Activated CD4-positive, alpha-beta T cell treated with anti-CD3 and anti-CD28 coated beads, Interleukin-2, amount 10 ng/mL, durations not matched to agents 7 days and 5 days (primary cell): ENCODE measurements at places on chromosomes 4 and X. TPM values are rescaled to one million over a fixed set of nuclear protein-coding genes. Genes with fewer than 3 reads are reported as not detected.
A peak's percentile ranks its signal among the peaks of the same experiment; 100 is the strongest.

The UGT2B7 gene
- not detected for total RNA-seq

The MED12 gene
- 64.7 TPM for total RNA-seq

The FOXR2 gene
- total RNA-seq, result not detected

DNA sequence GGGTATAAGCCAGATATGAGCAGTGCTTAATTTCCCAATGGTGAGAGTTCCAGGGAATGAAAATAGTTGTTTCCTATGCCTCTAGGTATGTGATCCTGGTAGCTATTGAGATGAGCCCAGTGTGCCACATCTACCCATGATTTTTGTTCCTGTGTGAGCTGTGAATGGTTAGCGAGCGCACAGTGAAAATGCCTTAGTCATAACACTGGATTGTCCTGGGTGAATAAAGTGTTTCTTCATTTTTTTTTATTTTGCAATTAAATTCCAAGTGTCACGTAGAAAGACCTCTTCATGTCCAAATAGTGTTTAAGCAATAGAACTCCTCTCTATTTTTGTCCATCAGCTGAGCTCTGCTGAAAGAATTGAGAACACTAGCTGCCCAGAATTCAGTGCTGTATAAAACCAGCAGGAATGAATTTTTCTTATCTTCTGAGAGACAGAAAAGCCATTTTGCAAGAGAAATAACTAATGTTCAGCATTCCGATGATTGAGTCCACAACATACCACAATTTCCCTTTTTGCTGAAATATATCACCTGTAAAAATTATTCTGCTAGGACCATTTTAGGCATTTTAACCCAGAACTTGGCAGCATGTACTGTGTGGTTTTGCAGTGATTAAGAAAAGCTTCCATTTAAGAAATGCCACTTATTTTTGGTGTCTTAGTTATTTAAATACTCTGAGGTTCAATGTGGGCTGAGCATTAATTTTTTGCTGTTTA, 5.6 kb downstream of the MAOA start:
- peaks cover 6% of the 10 kb centered on the region for H3K27me3 ChIP-seq
- no peak overlapping the region for H3K4me3 ChIP-seq
- H3K36me3 ChIP-seq, result no peaks in the 10 kb centered on the region
- DNase-seq, result no peak
- no peaks in the 10 kb centered on the region for H3K4me1 ChIP-seq

- H3K27ac ChIP-seq, result no peak overlapping the region
- H3K27me3 ChIP-seq, result no peaks in the 10 kb centered on the region
- H3K4me3 ChIP-seq, result no peak overlapping the region
- H3K4me1 ChIP-seq, result no peaks in the 10 kb centered on the region
- DNase-seq, result no peak
Measured at GRCh38 chrX:12554206-12554605, 237.0 kb upstream of the PRPS2 start.

DNA sequence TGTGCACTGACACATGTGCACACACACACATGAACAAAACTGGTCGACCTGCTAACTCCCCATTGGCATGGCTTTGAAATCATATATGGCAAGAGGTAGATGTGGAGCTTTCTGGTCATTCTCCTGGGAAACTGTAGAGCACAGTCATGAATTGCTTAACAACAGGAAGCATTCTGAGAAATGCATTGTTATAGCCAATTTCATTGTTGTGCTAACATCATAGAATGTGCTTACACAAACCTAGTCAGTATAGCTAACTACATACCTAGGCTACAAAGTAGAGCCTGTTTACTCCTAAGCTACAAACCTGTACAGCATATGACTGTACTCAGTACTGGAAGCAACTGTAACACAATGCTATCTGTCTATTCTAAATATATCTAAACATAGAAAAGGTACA, 134.2 kb upstream of the SH3RF1 start:
- DNase-seq, result no peak
- H3K36me3 ChIP-seq, result peaks cover 13% of the 10 kb centered on the region
- H3K27ac ChIP-seq, result no peak overlapping the region
- no peak overlapping the region for H3K4me3 ChIP-seq
- peaks cover 16% of the 10 kb centered on the region for H3K4me1 ChIP-seq

- no peak for DNase-seq
- H3K4me3 ChIP-seq, result no peak overlapping the region
- no peaks in the 10 kb centered on the region for H3K4me1 ChIP-seq
- no peaks in the 10 kb centered on the region for H3K27me3 ChIP-seq
- no peak overlapping the region for H3K27ac ChIP-seq
- H3K36me3 ChIP-seq, result no peaks in the 10 kb centered on the region
Measured at GRCh38 chrX:133783274-133783673, 202.1 kb downstream of the GPC3 start.

The PSAPL1 gene
- not detected for total RNA-seq

- H3K36me3 ChIP-seq, result peaks cover 8% of the 10 kb centered on the region
- peak overlapping the region; percentile 82 for H3K4me3 ChIP-seq
- H3K4me1 ChIP-seq, result peaks cover 18% of the 10 kb centered on the region
- peaks cover 1% of the 10 kb centered on the region for H3K27me3 ChIP-seq
- H3K27ac ChIP-seq, result peak overlapping the region; percentile 90
Measured at GRCh38 chrX:41923978-41924683, 777 bp upstream of the CASK start.

The HDAC6 gene
- 94.3 TPM for total RNA-seq

DNA sequence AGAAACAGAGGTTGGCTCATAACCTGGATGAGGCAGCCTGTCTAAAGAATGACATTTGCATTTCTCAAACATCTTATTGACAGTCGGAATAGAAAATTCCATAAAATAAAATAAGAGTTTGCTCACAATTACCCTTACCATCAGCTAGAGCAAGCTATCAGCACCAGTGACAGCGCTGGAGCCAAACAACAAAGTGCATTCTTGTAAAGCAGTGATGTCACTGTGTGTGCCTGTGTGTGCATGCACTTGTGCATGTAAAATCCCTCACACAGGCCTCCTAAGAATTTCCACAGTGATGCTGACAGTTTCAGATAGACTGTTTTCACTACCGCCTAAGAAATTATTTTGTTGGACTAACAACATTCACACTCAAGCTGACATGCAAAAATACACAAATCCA, 77.6 kb downstream of the EVC2 start:
- no peak overlapping the region for H3K27ac ChIP-seq
- H3K36me3 ChIP-seq, result no peaks in the 10 kb centered on the region
- H3K4me1 ChIP-seq, result no peaks in the 10 kb centered on the region
- H3K4me3 ChIP-seq, result no peak overlapping the region
- DNase-seq, result no peak

DNA sequence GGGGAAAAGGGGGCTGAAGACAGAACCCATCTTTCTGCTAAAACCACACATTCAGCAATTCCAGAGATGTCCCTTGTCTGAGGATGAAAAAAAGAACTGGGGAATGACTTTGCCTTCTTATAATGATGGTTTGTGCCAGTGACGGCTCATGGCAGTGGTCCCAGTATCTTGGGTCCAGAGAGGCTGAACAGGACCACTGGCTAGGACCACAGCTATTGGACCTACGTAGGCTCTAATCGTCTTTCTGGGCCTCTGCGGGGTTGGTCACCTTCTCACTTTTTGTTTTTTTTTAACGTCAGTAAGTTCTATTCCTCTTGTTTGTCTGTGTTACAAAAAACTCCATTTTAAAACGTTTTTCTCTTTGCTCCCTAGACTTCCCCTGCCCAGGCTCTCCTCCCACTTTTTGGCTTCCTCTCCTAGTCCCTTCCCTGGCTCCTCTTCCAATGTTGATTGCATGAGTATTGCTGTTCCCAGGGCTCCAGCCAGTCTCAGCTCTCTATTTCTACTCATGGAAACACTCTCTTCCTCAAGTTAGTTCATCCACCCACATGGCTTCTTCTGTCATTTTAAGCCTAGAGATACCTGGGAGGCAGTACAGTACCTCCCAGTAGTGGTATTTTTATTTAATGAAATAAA, 52.6 kb upstream of the STX18 start:
- DNase-seq, result no peak
- H3K4me3 ChIP-seq, result no peak overlapping the region
- no peak overlapping the region for H3K27ac ChIP-seq
- H3K27me3 ChIP-seq, result no peaks in the 10 kb centered on the region

The PCDH7 gene
- total RNA-seq, result not detected

DNA sequence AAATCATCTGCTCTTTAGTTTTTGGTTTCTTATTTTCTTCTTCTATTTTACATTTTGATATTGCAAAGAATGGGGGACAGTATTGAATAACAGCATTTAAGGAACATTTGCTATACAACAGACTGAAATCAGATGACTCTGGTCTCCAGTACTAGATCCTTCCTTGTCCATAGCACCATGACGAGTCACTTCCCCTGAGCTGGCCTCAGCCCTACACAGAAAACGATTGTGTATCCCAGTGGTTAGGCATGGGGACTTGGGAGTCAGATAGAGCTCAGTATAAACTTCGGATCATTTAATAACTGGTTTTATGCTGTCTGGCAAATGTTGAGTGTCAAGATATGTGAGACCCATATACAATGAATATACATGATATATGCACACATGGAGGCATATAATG, 44.7 kb upstream of the BEX4 start:
- no peaks in the 10 kb centered on the region for H3K36me3 ChIP-seq
- no peaks in the 10 kb centered on the region for H3K27me3 ChIP-seq
- no peak overlapping the region for H3K27ac ChIP-seq
- no peak overlapping the region for H3K4me3 ChIP-seq
- no peaks in the 10 kb centered on the region for H3K4me1 ChIP-seq
- no peak for DNase-seq

The CENPVL1 gene
- total RNA-seq, result not detected

GRCh38 chrX:133401536-133401935, 13.8 kb downstream of the GPC4 start:
- H3K27ac ChIP-seq, result no peak overlapping the region
- no peaks in the 10 kb centered on the region for H3K36me3 ChIP-seq
- H3K4me1 ChIP-seq, result peaks cover 10% of the 10 kb centered on the region
- H3K4me3 ChIP-seq, result no peak overlapping the region

DNA sequence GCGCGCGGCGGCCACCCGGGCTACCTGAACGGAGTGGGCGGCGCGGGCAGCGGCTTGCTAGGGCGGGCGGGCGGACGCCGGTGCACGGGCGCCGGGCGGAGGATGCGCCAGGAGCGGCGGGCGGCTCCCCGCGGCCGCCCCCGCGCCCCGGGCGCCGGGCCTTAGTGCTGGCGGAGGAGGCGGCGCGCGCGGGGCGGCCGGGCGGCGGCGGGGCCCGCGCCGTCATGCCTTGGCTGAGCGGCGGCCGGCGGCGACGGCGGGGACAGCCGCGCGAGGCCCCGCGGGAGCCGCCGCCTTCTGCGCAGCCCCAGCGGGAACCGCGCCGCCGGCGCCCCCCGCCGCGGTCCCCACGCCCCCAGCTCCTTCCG, 48.2 kb downstream of the CLDN34 start:
- no peak for DNase-seq
- H3K27me3 ChIP-seq, result peaks cover 8% of the 10 kb centered on the region
- H3K4me1 ChIP-seq, result peaks cover 23% of the 10 kb centered on the region
- no peak overlapping the region for H3K4me3 ChIP-seq

The ZXDA gene
- 4.2 TPM for total RNA-seq

The ARHGEF6 gene
- total RNA-seq, result 122 TPM

DNA sequence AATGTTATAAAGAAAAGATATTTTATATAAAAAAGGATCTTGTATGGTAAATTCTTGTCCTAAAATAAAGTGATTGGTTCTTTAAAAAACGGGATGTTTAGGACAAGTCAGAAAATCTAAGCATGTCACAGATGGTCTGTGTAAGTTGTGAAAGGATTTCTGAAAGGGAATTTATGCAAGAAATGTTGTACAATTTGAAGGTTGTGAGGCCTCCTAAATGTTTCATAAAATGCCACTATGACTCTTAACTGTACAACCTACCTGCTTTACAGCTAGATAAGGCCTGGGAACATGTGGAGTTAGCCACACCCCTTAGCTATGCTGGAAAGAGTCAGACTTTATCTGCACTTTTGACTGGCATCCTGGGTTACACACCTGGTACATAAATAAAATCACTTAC, 951.5 kb upstream of the POU3F4 start:
- DNase-seq, result no peak
- no peak overlapping the region for H3K4me3 ChIP-seq
- no peaks in the 10 kb centered on the region for H3K4me1 ChIP-seq
- no peak overlapping the region for H3K27ac ChIP-seq
- H3K36me3 ChIP-seq, result no peaks in the 10 kb centered on the region

The ZFP42 gene
- not detected for total RNA-seq

The CSTF2 gene
- total RNA-seq, result 35.8 TPM

GRCh38 chr4:15063341-15063740, 61.1 kb downstream of the CPEB2 start:
- no peak overlapping the region for H3K4me3 ChIP-seq
- H3K4me1 ChIP-seq, result peaks cover 4% of the 10 kb centered on the region
- no peak for DNase-seq
- H3K27me3 ChIP-seq, result no peaks in the 10 kb centered on the region
- H3K36me3 ChIP-seq, result peaks cover 33% of the 10 kb centered on the region

- H3K36me3 ChIP-seq, result peaks cover 23% of the 10 kb centered on the region
- no peak overlapping the region for H3K4me3 ChIP-seq
- no peaks in the 10 kb centered on the region for H3K27me3 ChIP-seq
Measured at GRCh38 chrX:19814240-19814639, 73.2 kb downstream of the SH3KBP1 start.

The MAOB gene
- total RNA-seq, result not detected

- no peaks in the 10 kb centered on the region for H3K27me3 ChIP-seq
- H3K4me3 ChIP-seq, result no peak overlapping the region
- no peaks in the 10 kb centered on the region for H3K4me1 ChIP-seq
- no peak overlapping the region for H3K27ac ChIP-seq
Measured at GRCh38 chrX:151962034-151962433, 12.4 kb downstream of the GABRE start.

GRCh38 chrX:39891781-39892180, 206.0 kb downstream of the BCOR start:
- H3K27me3 ChIP-seq, result peaks cover 6% of the 10 kb centered on the region
- no peak overlapping the region for H3K4me3 ChIP-seq
- H3K36me3 ChIP-seq, result peaks cover 8% of the 10 kb centered on the region

GRCh38 chrX:3134316-3134945, 93.2 kb downstream of the ARSF start:
- H3K4me3 ChIP-seq, result no peak overlapping the region
- no peaks in the 10 kb centered on the region for H3K27me3 ChIP-seq
- no peak overlapping the region for H3K27ac ChIP-seq
- no peaks in the 10 kb centered on the region for H3K36me3 ChIP-seq

- no peak for DNase-seq
- no peaks in the 10 kb centered on the region for H3K4me1 ChIP-seq
- H3K27me3 ChIP-seq, result no peaks in the 10 kb centered on the region
- no peak overlapping the region for H3K27ac ChIP-seq
- no peak overlapping the region for H3K4me3 ChIP-seq
Measured at GRCh38 chr4:130850019-130850524, 1754.1 kb downstream of the C4orf33 start.

DNA sequence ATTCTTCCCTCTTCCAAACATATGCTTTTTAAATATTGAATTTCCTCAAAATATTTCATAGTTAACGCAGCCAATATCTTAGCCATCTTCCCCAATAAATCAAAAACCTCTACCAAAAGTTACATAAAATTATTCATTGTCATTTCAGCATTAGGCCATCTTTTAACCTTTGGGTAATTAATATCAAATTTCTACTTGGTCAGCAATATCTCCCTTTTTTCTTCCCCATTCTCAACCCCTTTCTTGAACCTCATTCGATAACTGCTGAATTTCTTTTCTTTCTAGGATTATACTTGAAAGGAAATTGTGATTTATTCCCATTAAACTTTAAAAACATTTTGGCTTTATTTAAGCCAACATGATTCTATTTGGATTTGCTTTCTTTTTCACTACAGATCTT, 65.0 kb downstream of the RAP1GDS1 start:
- no peaks in the 10 kb centered on the region for H3K27me3 ChIP-seq
- no peak for DNase-seq
- no peak overlapping the region for H3K27ac ChIP-seq
- H3K36me3 ChIP-seq, result peaks cover 21% of the 10 kb centered on the region
- H3K4me3 ChIP-seq, result no peak overlapping the region

- H3K4me3 ChIP-seq, result no peak overlapping the region
- H3K4me1 ChIP-seq, result peaks cover 10% of the 10 kb centered on the region
- no peak for DNase-seq
Measured at GRCh38 chr4:6957148-6957520, 47.5 kb downstream of the TBC1D14 start.

The BEND2 gene
- total RNA-seq, result not detected
